NCI-H446 treated with DMSO at 0.1 percent for 48 hours (cell line): ENCODE measurements at places on chromosomes 5 and 9.
A peak's percentile ranks its signal among the peaks of the same experiment; 100 is the strongest.

DNA sequence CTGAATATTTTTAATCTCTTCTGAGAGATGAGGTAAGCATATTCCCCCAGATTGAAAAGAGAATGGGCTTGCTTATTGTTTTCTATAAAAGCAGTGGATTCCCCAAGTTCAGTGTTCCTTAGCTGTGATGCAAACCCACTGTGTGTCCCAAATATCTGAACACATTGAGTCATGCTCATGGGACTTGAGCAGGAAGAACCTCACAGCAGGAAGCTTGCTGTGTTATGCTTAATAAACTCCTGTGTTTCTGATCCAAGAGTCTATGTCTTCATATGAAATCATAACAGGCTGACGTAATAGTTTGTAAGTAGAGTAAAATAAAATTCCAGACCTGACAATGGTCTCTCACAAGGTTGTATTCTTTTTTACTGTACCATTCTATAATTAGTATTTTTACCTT, 24.8 kb upstream of the LOX start:
- DNase-seq = no peak

DNA sequence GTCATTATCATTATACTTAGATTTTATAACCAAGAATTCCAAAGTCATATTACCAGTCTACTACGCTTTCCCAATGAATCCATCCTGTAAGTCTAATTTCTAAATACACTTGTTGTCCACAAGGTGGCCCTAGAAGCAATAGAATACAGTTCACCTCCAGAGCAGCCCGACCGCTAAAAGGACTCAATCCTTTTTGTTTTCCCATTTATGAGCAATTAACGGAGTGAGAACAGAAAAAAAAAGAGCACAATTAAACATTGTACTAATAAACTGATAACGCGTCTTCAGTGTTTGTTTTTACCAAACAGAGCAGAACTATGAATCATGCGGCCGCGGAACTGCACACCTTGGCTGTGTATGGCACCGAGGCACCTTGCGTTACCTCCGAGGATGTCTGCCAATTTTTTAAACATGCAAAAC, 160.7 kb upstream of the DAPK1 start:
- DNase-seq = no peak

GRCh38 chr5:149580808-149581191, 498 bp upstream of the ARHGEF37 start:
- no peak for DNase-seq

GRCh38 chr5:141705469-141705868, 23.4 kb upstream of the ARAP3 start:
- DNase-seq = no peak

DNA sequence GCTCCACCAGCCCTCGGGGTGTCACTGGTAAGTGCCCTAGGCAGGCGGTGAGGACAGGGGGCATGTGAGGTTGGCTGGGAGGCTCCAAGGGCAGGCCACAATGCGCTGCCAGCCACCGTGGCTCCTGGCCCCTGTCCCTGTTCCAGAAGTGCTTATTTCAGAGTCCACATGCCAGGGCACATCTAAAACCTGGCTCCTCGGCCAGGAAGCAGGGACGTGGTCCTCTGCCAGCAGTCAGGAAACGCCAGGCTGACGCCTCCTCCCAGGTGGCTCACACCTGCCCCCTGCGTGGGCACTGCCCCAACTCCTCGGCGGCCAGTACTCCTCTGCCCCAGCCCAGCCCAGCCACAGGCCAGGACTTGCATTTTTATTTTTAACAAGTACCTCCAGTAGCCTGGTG, 68.5 kb downstream of the SECISBP2 start:
- DNase-seq = no peak

DNA sequence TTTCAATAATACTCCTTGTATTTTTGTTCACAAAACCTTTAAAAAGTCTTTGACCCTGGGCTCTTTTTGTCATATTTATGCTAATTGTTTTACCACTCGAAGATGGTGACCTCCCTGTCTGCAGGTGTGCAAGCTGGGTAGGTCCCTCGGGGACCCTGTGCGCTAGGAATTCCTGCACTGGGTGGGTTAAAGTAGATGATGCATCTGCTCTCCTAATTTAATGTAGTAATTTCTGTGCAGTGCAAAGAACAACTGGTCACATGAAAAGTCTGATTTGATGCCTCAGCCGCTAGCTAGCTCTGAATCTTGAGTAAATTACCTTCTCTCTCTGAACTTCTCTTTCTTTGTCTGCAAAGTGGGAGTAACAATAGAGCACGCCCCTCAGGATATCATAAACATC, 139.1 kb upstream of the OTULINL start:
- no peak for DNase-seq

DNA sequence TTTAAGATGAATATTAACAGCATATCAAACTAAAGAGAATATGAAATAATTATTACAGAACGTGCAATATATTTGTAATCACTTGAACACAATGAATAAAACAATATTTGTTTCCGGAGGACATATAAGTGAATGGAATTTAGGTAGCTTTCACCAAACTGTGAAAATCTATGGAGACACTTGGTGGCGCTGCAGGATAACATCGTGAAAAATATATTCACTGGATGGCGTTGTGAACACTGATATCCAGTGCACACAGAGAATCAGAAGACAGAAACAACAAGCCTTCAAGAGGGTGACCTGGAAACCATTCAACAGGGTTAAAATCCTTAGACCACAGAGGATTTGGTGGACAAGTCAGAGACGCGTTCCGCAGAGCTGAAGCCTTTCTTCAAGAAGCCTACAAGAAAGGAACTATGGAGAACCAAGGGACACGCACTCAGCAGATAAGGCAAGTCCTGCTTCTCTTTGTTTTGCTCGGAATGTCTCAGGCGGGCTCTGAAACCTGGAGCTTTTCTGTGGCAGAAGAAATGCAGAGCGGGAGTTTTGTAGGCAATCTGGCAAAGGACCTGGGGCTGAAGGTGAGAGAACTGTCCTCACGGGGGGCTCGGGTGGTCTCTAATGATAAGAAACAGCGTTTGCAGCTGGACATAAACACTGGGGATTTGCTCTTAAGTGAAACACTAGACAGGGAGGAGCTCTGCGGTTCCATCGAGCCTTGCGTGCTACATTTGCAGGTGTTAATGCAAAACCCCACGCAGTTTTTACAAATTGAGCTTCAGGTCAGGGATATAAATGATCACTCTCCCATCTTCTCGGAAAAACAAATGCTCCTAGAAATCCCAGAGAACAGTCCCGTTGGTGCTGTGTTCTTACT, at the start of gene PCDHB11:
Gene PCDHB11, plus strand, starts transcription at position 269 of the 877 bp plus-strand sequence. Its CDS starts 148 bp downstream, at position 417.
- DNase-seq = peak; percentile 4

- no peak for DNase-seq
Measured at GRCh38 chr9:121890746-121891145, 202.4 kb downstream of the TTLL11 start.

GRCh38 chr9:121299467-121300282, 31.7 kb downstream of the GSN start:
- no peak for DNase-seq

GRCh38 chr5:1245905-1246576, 20.9 kb downstream of the SLC6A18 start:
- DNase-seq = no peak

- DNase-seq = no peak
Measured at GRCh38 chr9:1732670-1733069, 282.5 kb upstream of the SMARCA2 start.

DNA sequence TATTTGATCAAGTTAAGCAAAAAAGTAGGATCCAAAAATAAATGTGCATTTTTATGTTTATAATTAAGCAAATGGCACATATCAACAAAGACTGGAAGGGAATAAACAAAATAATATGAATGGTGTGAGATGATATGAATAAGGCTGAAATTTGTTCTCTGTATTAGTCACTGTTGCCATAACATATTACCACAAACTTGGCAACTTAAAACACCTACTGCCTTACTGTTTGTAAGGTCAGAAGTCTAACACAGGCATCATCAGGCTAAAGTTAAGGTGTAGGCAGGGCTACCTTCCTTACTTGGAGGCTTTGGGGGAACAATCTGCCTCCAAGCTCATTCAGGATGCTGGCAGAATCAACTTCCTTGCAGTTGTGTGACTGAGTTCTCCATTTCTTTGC, 19.3 kb downstream of the PGGT1B start:
- no peak for DNase-seq

DNA sequence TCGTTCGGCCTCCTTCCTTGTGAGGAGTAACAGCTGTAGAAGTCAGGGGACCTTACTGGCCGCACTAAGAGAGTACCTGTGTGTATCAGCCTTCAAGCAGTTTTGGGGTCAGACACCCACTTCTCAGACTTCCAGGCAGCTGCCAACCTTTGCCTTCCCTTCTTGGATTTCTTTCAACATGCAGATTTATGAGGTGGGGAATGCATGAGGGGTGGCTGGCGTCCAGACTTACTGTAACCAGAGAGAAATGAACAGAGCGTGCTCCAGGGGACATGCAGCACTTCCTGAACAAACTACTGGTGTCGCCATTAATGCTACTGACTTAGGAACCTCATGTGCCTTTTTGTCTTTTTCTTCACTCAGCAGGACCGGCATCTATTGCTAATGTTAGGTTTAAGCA, 46.7 kb downstream of the INSYN2B start:
- no peak for DNase-seq
